Progenitor cell of endocrine pancreas (in vitro differentiated cells): ENCODE measurements at places on chromosomes 7 and 10. TPM values are rescaled to one million over a fixed set of nuclear protein-coding genes. Genes with fewer than 3 reads are reported as not detected.
A peak's percentile ranks its signal among the peaks of the same experiment; 100 is the strongest.

DNA sequence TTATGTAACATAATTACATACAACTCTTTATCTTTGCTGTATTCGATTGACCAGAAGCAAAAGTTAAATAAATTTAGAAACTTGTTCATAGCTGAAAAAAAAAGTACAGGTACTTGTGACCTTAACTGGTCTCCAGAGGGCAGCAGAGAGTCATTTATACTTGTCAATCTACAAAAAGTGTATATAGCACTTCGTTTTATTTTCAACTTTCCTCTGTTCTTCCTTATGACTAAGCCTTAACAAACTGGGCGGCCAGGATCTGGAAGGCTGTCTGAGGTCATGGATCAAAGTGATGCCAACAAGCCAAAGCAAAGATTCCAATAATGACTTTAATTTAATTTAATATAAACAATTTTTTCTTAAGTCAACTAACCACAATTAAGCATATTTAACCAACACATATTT lies 29.8 kb downstream of the C10orf67 start:
- peak; percentile 27 for DNase-seq
- H3K36me3 ChIP-seq: no peaks in the 10 kb centered on the region
- H3K4me3 ChIP-seq: no peak overlapping the region
- H3K4me1 ChIP-seq: peaks cover 1% of the 10 kb centered on the region

- no peaks in the 10 kb centered on the region for H3K36me3 ChIP-seq
- H3K4me3 ChIP-seq: no peak overlapping the region
- H3K27ac ChIP-seq: no peak overlapping the region
- H3K4me1 ChIP-seq: no peaks in the 10 kb centered on the region
- no peak for DNase-seq
- no peaks in the 10 kb centered on the region for H3K27me3 ChIP-seq
Measured at GRCh38 chr7:145665499-145666258, 450.9 kb upstream of the CNTNAP2 start.

DNA sequence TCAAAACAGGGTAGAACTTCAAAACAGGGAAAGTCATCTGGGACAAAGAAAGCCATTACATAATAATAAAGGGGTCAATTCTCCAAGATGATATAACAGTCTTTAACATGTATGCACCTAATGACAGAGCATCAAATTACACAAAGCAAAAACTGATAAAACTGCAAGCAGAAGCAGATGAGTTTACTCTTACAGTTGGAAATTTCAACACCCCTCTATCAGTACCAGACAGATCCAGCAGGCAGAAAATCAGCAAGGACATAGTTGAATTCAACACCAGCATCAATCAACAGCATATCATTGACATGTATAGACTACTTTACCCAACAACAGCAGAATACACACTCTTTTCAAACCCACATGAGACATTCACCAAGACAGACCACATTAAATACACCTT lies 233.0 kb upstream of the NEBL start:
- H3K4me3 ChIP-seq: no peak overlapping the region
- peaks cover 11% of the 10 kb centered on the region for H3K4me1 ChIP-seq
- no peak for DNase-seq
- no peak overlapping the region for H3K27ac ChIP-seq
- no peaks in the 10 kb centered on the region for H3K27me3 ChIP-seq

CYP26C1 gene
- 0.26 and 0.29 TPM in 2 replicates for total RNA-seq

GRCh38 chr7:45592230-45592991 lies 18.2 kb downstream of the ADCY1 start:
- H3K27me3 ChIP-seq: no peaks in the 10 kb centered on the region
- DNase-seq: peak; percentile 5
- H3K4me3 ChIP-seq: no peak overlapping the region
- no peak overlapping the region for H3K27ac ChIP-seq
- no peaks in the 10 kb centered on the region for H3K4me1 ChIP-seq

- H3K4me3 ChIP-seq: no peak overlapping the region
- no peaks in the 10 kb centered on the region for H3K36me3 ChIP-seq
- no peak for DNase-seq
- no peak overlapping the region for H3K27ac ChIP-seq
Measured at GRCh38 chr10:8129438-8129837, 75.0 kb downstream of the GATA3 start.

- no peaks in the 10 kb centered on the region for H3K36me3 ChIP-seq
- H3K27me3 ChIP-seq: peaks cover 9% of the 10 kb centered on the region
- H3K4me3 ChIP-seq: no peak overlapping the region
- peak; percentile 3 for DNase-seq
- peaks cover 9% of the 10 kb centered on the region for H3K4me1 ChIP-seq
- H3K27ac ChIP-seq: no peak overlapping the region
Measured at GRCh38 chr10:79378647-79379511, 31.6 kb downstream of the PPIF start.

POU6F2 gene
- total RNA-seq: 4.4 and 5.6 TPM in 2 replicates

GRCh38 chr7:151451156-151451555 lies 11.2 kb upstream of the CRYGN start:
- no peak for DNase-seq
- H3K27ac ChIP-seq: no peak overlapping the region
- H3K27me3 ChIP-seq: peaks cover 37% of the 10 kb centered on the region
- no peak overlapping the region for H3K4me3 ChIP-seq
- no peaks in the 10 kb centered on the region for H3K36me3 ChIP-seq
- H3K4me1 ChIP-seq: no peaks in the 10 kb centered on the region
